ENCODE measurements at places on chromosomes 5 and 9.
A peak's percentile ranks its signal among the peaks of the same experiment; 100 is the strongest.

- DNase-seq, result no peak
Observed at GRCh38 chr9:98236901-98237487, 18.5 kb downstream of the TBC1D2 start.

DNA sequence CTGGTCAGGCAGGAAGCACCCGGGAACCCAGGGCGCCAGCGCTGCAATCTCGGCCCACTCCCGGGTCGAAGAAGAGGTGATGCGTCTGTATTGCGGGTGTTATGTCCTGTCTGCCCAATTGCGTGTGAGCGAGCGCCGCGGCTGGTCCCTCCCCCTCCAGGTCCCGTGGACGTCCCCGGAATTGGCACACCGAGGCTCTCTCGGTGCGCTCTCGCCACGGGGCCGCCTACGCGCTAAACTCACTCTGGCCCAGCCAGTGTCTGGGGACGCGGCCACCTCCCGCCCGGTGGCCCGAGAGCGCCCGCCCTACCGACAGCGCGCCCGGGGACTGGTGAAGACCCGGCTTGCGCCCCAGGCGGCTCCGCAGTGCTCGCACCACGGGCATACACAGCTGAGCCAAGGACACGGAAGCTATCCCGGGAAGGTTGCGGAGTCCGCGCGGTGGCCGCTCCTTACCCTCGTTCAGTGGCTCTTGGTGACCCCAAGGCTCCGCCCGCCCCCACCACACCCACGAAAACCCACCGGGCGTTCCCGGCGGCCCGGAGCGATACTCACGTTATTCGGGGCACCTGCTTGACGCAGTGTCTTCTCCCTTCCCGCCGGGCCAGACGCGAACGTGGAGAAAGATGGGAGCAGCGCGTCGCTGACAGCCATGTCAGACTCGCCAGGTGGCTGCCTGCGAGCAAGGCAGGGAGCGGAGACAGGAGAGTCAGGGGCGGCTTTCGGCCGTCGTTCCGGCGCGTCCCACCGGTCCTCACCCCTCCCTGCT lies 1.0 kb downstream of the KLF4 start:
- peak; percentile 72 for DNase-seq

DNA sequence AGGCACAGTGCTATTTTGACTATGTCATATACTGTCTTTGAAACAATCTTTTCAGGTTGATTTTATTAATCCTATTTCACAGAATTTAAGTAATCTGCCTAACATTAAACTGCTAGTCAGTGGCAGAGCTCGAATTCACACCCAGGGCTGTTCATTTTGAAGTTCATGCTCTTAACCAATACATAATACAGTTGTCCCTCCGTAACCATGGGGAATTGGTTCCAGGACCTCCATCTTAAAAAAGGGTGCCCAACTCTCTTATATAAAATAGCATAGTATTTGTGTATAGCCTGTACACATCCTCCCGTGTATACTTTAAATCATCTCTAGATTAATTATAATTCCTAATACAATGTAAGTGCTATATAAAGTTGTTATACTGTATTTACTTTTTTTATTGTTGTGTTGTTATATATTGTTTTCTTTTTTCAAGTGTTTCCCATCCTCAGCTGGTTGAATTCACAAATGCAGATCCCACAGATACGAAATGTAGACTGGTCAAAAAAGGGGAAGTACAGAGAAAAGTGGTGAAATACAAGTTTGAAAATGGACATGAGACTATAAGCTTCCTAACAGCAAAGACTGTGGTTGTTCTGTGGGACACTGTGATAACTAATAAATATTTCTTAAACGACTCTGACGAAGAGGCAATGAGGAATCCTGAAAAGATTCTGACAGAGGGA lies 18.3 kb downstream of the RFX3 start:
- no peak for DNase-seq

- peak; percentile 45 for DNase-seq
Observed at GRCh38 chr5:15646371-15646770, 146.4 kb downstream of the FBXL7 start.

- no peak for DNase-seq
Observed at GRCh38 chr5:173968154-173968797, 20.7 kb upstream of the C5orf47 start.
